ENCODE measurements at places on chromosomes 12 and 14. TPM values are rescaled to one million over a fixed set of nuclear protein-coding genes. Genes with fewer than 3 reads are reported as not detected.

The KRT81 gene
- 0.61 TPM for total RNA-seq

DNA sequence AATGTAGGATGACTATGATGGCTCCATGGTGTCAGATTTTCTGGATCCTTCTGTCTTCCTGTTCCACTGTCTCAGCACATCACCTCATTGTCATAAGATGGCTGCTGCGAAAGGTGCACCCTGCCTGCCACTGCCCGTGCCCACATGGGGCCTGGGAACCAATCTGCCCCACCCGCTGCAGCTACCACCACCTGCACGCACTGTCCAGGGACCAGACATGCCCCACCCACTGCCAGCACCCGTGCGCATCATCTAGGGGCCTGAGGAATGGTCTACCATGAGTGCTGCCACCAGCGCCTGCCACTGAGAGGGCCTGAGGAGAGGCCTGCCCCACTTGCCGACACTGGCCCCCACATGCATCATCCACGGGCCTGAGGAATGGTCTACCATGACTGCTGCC, 23.8 kb downstream of the CYP46A1 start:
- no peak for DNase-seq

DNA sequence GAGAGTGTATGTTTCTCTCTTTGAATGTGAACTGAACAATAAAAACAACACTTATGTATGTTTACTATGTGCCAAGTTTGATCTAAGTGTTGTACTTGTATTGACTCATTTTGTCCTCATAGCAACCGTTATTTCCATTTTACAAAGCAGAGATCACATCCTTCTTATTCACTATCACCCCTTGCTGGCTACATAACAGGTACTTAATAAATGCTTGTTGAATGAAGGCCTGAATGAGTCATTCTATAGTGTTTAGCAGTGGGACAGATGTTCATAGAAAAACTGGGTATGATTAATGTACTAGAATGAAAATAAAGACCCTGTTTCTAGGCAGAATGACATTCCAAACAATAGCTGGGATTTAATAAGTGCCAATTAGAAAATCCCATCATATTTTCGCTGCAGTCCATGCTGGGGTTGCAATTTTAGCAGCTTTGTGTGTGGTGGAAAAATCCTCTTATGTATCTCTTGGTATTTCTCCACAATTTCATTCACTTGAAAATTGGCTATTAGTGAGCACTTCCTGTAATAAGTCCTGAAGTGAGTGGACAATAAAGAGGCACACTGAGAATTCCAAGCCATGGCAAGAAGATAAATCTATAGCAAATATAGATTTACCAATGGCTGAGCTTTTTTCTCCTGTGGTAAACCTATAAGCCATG, 86.0 kb downstream of the FAR2 start:
- DNase-seq = no peak

GRCh38 chr14:65487783-65488494, 75.4 kb downstream of the FUT8 start:
- no peak for DNase-seq

DNA sequence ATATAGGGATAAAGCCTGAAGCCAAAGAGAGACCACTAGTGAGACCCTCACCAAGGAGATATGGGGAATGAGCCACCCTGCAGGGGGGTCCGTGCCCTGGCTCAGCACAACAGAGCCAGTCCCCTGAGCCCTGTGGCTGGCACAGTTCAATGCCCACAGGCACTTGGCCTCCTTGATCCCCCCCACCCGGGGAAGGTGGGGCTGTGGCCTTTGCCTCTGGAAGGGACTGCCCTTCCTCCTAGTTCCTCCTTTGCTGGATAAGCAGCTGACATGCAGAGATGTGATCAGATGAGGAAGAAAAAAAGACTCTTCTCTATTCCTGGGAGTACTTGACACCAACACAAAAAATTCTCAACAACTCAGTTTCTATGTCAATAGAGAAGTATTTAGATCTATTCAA, 19.9 kb downstream of the TTC7B start:
- DNase-seq = no peak
